NCI-H2081 (cell line): ENCODE measurements at places on chromosomes 13 and 19.
A peak's percentile ranks its signal among the peaks of the same experiment; 100 is the strongest.

GRCh38 chr13:21530656-21531055, 71.6 kb upstream of the ZDHHC20 start:
- DNase-seq: no peak

- DNase-seq: no peak
These were observed 34.1 kb downstream of the DLEU7 start for GRCh38 chr13:50809133-50810090.

- DNase-seq: no peak
These were observed 7.9 kb upstream of the STK24 start for GRCh38 chr13:98584668-98585397.

DNA sequence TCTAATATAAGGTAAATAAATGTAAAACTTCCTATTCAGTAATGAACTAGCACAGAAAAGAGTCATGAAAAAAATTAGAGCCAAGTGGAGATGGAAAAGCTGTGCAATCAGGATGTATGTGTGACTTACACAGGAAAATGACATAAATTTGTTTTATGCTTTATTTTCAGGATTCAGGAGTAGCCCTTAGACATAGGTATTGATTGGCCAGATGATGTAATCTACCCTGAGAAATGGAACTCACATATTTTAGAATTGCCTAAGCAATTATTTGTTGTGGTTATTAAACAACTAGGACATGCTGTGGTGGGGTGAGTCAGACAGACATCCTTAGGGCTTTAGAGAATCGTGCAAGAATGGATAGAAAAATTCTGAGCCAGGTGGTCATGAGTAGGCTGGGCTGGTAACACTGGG, 110.6 kb downstream of the PCDH9 start:
- DNase-seq: no peak

GRCh38 chr19:5369962-5370367, 29.4 kb upstream of the PTPRS start:
- peak; percentile 19 for DNase-seq
